NCI-H2107 (cell line): ENCODE measurements at places on chromosomes 6 and 20.

- no peak for DNase-seq
Measured at GRCh38 chr6:63140692-63141318, 70.5 kb upstream of the FKBP1C start.

- DNase-seq = no peak
Measured at GRCh38 chr6:152380351-152380767, 256.8 kb downstream of the SYNE1 start.

DNA sequence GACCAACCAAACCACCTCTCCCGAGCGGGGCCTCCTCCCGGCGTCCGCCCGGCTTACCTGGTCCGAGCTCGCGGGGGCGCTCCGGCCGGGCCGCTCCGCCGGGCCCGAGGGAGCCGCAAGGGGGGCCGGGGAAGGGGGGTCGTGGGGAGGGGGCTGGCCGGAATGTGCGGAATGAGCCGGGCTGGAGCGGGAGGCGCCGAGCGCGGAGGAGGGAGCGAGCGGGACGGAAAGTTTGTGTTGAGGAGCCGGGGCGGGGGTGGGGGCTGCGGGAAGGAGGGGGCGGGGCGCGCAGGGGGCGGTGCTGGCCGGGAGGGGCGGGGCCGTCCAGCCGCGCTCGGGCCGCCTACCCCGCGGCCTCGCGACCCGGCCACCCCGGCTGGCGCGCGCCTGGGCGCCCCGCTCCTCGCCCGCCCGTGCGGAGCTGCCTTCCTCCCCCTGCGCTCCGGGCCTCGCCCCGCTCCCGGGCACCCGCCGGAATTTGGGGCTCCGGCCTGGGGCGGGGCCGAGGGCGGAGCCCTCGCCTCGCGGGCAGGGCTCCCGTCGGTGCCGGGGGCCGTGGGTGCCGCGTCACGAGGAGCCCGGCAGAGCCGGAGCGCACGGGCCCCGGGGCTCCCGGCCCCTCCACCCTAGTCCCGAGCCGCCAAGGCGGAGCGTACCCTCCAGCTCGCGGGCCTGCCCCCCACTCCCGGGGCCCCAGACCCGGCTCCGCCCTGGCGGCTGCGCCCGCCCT lies at the start of gene TEAD3:
TEAD3 (minus strand) TSS at position 239 of the 730 bp plus-strand sequence.
- DNase-seq = no peak

DNA sequence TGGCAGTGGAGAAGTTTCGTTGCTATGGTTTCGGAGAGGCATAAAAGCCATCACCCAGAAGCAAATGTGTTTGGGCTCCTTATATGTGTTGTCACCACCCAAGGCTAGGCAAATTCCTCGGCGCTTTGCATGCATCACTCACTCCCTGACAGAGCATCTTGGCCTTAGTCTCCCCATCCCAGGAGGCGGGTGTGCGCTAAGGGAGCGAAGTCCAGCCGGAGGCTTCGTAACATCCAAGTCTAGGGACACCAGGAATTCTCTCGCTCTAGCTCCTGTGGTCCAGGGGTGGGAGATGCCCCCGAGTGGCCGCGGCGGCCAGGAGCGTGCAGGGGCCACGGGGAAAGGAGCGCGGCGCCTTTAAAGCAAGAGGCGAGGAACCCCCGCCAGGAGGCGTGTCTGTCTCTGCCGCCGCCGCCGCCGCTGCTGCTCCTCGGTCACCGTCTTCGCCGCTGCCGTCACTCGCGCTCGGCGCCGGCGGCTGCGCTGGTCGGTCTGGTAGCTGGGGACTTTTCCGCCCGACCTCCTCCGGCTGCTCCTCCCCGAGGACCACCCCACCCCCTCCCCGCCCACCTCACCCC lies at the start of gene GRIK2:
GRIK2 (plus strand) TSS at position 458 of the 578 bp plus-strand sequence.
- peak; percentile 14 for DNase-seq

DNA sequence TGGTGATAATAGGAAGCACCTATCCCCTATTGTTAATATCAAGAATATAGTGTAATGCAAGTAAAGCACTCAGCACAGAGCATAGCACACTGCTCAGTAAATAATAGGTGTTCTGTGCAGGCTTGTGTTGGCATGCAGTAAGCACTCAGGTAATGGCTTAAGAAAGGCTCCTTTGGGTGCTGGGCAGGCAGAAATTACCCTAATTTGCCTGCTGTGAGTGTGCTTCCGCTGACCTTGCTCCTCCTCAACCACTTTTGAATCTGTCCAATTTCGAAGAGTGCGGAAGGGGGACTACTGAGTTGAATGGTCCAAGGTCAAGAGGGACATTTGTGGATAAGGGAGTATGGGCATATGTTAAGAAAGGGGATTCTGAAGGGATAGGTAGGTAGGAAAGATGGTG lies 15.4 kb downstream of the SRSF3 start:
- DNase-seq = no peak

DNA sequence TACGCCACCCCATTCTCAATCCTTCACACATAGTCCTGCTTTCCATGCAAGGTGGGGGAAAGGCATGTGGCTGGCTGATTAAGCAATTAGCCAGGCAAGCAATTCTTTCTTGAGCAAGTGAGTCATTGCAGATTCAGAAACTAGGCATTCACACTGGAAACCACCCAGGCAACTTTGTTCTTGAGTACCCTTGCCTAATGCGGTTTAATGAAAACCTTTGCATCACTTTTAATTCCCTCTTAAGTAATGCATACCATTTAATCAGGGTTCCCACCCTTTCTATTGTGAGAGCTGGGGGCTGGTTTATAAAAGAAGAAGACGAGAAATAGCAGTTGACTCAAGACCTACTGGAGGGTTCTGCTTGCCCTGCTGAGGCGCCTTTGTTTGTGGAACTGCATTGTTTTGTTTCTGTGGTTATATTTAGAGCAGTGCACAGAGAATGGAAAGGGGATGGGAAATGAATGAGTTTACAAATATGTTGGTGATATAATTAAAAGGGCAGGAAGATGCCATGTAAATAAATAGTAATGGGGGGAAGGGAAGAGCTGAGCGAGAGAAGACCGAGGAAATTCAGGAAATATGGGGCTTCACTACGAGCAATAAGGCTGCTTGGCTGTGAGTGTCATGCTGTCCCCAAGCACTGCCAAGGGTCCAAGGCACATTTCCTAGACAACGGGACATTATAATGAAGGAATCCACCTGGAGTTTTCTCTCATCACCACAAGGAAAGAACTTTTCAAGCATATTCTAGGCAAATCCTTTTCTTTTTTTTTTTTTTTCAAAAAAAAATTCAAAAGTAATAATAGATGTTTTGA lies 48.8 kb upstream of the TSHZ2 start:
- no peak for DNase-seq

GRCh38 chr20:41714030-41714429 lies 95.9 kb upstream of the CHD6 start:
- no peak for DNase-seq

GRCh38 chr6:3451498-3451897 lies 5.4 kb downstream of the SLC22A23 start:
- no peak for DNase-seq

- no peak for DNase-seq
Measured at GRCh38 chr6:123007885-123008284, 11.8 kb downstream of the CLVS2 start.

DNA sequence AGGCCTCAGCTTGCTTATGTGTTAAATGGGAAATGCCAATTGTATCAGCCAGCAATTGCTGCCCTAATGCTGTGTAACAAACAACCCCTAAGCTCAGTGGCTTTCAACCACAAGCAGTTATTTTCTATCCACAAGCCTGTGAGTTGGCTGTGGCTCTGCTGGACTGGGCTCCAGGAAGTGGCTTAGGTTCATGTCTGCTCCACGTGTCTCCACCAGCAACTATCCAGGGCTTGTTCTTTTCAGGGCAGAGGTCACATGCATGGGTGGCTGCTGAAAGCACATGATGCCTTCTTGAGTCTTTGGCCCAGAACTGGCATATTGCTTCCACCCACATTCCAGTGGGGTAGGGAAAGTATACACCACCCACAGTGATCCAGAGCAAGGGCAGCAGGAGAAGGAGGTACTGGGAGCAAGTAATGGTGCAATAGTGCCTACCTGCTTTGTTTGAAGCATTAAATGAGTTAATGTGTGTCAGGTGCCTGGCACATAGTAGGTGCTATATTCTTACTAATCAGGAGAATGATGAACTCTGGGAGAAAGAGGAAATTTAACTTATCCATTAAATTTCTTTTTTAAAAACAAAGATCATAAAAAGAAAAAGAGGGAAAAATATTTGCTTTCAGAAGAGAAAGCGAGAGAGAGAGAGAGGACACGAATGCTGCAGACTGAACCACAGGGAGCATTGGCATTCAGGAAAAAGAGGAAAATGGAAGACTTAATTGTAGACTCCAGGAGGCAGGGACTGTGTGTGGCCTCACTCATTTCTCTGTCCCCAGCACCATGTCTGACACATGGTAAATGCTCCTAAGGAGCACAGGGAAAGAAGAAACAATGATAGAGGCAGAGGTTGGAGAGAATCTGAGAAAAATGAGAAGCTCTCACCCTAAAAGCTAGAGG lies 25.2 kb upstream of the RNF24 start:
- no peak for DNase-seq

- DNase-seq = no peak
Measured at GRCh38 chr6:11263291-11263775, 30.9 kb upstream of the NEDD9 start.

DNA sequence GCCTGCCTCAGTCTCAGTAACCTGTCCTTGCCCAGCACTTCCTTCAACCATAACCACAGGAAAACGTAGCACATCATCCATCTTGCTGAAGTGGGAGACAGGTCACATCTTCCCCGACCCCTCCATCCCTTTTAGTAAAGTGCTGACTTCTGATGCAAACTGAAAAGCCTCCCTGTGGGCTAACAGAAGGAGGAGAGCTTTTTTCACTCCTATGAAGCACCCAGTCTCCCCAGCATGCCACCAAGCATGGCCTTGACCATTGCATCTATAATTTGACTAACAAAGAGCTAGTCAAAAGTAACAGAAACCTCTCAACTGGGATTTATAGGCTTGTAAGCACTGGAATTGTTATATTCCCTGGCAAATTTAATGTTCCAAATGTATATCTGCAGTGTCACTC lies 288.9 kb upstream of the IRAK1BP1 start:
- no peak for DNase-seq

DNA sequence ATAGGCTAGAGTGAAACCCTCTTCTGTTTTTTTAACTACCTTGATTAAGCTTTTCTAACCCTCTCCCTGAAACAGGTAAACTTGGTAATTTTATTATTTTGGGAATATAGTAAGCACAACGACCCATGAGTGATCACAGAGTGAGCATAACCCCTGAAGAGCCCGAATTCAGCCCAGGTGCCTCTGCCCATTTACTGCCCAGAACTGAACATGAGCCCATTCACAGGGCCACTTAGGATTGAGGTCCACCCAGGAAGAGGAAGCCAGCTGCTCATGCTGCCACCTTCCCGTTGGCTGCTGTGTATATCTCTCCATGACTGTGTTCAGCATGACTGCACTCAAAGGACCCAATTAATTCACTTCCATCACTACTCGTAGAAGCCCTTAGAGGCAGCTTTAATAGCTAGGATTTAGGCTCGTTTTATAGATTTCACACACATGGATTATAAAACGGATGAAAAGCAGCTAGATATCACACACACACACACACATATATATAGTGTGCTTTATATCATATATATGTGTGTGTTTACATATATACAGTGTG lies 8.3 kb upstream of the PDE10A start:
- no peak for DNase-seq

DNA sequence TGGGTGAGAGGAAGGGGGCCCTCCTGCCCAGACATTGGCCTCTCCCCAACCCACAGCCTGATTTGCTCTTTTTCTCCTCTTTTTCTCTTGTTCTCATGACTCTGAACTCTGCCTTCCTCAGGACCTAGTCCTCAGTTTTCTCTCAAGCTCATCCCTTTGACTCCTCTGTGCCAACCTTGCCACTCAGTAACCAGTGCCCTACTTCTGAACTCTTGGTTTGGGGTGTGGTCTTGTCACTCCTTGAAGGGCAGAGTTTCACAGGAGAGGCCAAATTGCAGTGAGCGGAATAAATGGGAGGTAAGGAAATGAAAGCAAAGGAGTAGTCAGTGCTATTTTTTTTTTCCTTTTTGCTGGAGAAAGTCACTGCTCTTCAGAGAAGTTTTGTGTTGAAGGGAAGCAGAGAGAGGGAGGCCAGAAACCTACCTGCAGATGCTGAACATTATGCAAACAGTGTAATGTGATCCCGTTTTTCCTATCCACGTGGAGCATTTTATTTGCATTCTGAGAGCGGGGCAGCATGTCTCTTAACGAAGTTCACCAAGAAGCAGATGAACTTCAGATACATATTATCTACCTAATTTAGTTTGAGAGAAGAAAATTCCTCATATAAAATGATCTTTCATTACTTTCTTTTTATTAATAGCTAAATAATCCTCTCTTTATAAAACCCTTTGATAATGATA lies 26.9 kb downstream of the CFAP61 start:
- DNase-seq = peak; percentile 13

GRCh38 chr6:150409576-150410066 lies 40.8 kb downstream of the IYD start:
- DNase-seq = peak; percentile 7
